ENCODE measurements at places on chromosomes 7 and 10. TPM values are rescaled to one million over a fixed set of nuclear protein-coding genes. Genes with fewer than 3 reads are reported as not detected.

BBS9 gene
- 31.2 TPM for total RNA-seq

PAPSS2 gene
- 12.3 TPM for total RNA-seq

CAV2 gene
- total RNA-seq: 42.5 TPM

VWC2 gene
- under 0.01 TPM for total RNA-seq

CFAP46 gene
- total RNA-seq: not detected

GRCh38 chr7:80666376-80666775 lies 27.9 kb downstream of the CD36 start:
- DNase-seq: no peak

- no peak for DNase-seq
Observed at GRCh38 chr10:7788639-7789286, 786 bp downstream of the ATP5F1C start.

GRCh38 chr10:122427280-122427679 lies 27.2 kb upstream of the ARMS2 start:
- DNase-seq: no peak

- DNase-seq: no peak
Observed at GRCh38 chr7:80129785-80130184, 4.8 kb upstream of the GNAI1 start.

GRCh38 chr7:27102581-27103442 lies at the start of gene HOXA2:
HOXA2 (minus strand) TSS chr7:27102683; CDS start chr7:27102500, 183 bp downstream.
- DNase-seq: no peak

DNA sequence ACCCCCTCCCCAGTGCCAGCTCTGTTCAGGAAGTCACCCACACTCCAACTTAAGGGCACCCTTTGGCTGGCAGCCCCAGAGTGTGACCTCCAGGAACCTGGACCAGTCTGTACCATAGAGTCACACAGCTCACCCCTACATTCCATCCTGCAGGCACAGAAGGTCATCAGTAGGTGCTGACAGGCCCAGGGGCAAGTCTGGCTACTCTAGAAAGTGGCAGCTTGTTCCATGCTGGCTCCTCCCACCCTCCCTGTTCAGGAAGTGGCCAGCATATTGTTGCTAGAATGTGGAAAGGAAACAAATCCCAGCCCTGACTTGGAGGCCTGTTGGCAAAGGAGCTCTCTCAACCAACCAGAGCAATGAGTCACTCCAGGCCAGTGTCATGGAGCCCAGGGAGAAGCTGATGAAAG lies 3.2 kb upstream of the NCOA4 start:
- DNase-seq: no peak

DNA sequence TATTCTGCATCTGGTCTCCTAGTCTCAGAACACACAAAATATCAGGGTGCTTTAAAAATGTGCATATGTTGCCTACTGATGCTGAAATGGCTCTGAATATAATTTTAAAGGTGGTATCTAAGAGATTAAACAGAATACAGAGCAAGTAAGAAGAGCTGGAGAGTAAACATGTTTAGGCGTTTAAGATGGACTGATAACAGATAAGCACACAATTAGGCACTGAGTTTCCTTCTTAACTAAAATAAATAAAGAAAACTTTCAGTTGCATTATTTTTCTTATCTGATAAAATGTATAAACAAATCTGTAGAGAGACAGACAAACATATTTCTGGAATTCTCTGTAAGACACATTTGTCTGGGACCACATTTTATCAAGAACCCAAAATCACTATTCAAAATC lies 35.6 kb upstream of the DGKB start:
- DNase-seq: no peak

DNA sequence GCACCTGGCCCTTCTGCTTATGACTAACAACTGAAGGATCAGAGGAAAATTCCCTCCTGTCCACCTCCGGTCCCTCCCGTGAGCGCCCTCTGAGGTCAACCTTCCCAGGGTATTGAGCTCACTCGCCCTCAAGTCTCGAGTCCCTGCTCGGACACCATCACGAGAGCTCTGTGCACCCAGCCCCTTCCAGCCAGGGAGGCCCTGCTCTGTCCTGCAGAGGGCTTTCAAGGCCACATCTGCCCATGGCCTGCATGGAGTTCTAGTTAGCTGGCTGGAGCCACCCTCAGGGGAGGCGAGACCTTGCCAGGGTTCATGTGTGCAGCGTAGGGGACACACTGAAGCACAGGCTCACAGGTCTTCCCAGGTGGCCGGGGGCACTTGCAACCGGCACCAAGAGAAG lies 110.9 kb upstream of the MACROH2A2 start:
- DNase-seq: no peak

GRCh38 chr10:101710059-101710695 lies 15.2 kb upstream of the FBXW4 start:
- DNase-seq: no peak
